ENCODE measurements at places on chromosomes 2 and 18.

DNA sequence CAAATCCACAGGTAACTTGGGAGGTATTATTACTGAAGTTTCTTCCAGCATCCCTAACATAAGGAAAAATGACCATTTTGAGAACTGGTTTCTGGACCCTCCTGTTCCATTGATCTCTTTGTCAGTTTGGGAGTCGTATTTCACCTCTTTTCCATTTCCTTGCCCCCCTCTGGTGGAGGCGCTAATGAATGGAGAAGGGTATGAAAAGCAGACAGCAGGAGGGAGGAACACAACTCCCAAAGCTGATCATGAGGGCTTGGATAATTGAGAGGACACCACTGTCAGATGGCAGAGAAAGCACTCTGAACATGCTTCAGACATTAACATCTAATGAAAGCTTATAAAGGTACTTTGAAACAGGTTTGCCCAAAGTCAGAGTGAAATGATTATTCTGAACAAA lies 56.6 kb upstream of the TLK1 start:
- no peak for DNase-seq

- no peak for DNase-seq
These were observed 34.9 kb downstream of the ATP9B start for GRCh38 chr18:79104137-79104536.

- no peak for DNase-seq
These were observed 106.8 kb downstream of the LPIN1 start for GRCh38 chr2:11853197-11853588.

- no peak for DNase-seq
These were observed 218.3 kb downstream of the AGAP1 start for GRCh38 chr2:235712176-235712575.

DNA sequence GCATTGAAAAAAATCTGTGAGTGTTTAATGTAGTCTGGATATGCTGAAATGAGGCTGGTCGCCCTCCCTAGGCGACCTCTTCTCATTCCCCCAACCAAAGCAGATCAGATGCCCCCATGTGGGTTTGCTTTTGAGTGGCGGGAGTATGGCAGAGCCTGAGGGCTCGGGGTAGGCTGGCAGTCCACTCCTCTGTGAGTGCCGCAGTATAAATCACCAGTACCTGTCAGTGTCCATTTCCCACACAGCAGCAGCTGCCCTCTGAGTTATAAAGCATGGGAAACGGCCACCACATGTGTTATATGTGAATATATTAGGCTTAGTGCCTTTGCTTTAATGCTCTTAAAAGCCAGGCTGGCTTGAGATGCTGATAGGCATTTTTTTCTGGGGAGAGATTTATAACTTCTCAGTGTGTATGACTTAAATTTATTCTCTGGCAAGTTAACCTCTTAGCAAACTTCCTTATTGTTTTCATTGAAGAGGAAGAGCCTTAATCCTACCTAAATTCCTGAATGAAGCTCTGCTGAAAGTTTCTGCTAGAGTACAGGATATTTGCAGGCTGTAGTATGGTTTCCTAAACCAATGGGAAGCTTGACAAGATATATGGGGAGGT lies 3.8 kb downstream of the DCC start:
- no peak for DNase-seq

- DNase-seq = no peak
These were observed 396.5 kb downstream of the CCDC85A start for GRCh38 chr2:56580242-56580641.

DNA sequence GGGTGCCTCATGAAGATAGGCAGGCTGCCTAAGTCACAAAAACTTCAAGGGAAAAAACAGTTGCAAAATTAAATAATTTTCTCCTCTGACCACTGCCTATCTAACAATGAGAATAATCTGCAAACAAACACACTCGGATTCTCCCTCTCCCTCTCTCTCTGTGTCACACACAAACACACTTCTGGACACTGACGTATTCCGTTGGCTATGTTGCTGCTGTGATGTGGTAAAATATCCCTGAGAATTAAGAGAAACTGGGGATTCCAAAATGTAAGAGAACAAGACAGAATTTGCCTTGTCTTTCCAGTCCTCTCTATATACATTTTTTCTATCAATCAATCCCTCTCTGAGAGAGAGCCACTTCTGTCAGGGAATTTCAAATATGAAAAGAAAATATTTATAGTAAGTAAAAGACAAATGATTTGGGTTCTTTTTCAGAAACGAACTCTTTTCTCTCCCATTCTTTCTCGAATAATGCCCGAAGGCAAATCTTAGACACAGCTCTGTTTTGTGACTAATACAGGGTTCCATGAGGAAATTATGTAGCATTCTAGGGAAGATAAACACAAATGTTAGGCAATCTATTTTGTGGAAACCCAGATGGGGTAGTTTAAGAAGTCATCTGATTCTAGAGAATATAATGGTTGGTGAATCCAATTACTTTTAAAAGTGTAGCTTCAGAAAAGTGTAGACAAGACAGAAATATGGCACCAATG lies 310.3 kb upstream of the CYP26B1 start:
- no peak for DNase-seq

DNA sequence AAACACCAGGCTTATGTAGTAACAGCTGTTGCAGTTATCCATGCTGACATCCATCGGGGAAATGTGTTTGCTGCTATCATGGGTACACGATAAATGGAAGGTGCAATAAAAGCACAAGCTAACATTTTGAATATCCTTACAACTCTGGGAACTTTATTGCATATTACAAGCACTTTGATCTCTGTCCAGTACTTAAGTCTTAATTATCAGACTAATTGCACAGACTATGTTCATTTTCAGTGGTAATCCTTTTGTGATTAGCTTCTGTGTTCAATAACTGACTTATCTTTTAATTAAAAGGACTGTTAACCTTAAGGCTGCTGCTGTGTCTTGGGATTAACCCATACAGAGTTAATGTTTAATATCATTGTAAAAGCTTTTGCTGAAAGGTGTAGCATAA lies 101.4 kb upstream of the ATP5MC3 start:
- DNase-seq = no peak

GRCh38 chr18:70373042-70373519 lies 84.2 kb downstream of the SOCS6 start:
- DNase-seq = no peak

- no peak for DNase-seq
These were observed 289.2 kb downstream of the ZNF521 start for GRCh38 chr18:25062720-25063119.

GRCh38 chr2:230824406-230824978 lies 40.2 kb upstream of the ITM2C start:
- DNase-seq = no peak

GRCh38 chr2:157421331-157421944 lies 22.5 kb downstream of the CYTIP start:
- no peak for DNase-seq

DNA sequence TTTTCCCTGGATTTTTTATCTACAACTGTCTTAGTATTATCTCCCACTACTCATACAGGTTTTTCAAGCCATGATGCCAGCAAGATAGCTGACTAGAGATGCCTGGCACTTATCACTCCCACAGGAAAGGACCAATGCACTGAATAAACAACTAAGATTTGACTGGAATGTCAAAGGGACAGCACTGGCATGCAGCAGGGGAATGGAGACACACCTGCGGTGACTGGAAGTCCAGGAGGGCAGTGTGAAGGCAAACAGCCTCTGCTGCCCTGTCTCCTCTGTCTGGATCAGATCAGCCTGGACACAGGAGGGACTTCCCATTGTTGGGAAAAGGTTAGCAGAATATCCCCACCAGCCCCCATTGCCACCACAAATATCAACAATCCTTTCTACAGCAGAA lies 85.1 kb downstream of the TMEM237 start:
- no peak for DNase-seq

DNA sequence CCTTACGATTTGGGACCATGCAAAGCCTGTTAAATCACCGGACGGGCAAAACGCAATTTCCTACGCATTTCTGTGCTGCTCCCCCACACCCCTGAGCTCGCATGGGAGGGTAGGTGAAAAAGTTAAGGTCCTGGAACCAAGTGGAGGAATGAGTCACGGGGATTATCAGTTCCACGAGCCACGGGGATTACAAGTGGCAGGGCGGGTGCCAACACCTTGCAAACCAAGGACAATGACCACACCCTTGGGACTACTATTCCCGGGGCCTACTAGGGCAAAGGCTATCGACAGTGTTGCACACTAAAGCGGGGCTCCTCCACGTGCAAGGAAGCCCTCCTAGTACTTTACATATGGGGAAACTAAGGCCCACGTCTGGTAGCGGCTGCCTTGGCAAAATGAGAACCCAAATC lies 447 bp downstream of the RETSAT start:
- no peak for DNase-seq

DNA sequence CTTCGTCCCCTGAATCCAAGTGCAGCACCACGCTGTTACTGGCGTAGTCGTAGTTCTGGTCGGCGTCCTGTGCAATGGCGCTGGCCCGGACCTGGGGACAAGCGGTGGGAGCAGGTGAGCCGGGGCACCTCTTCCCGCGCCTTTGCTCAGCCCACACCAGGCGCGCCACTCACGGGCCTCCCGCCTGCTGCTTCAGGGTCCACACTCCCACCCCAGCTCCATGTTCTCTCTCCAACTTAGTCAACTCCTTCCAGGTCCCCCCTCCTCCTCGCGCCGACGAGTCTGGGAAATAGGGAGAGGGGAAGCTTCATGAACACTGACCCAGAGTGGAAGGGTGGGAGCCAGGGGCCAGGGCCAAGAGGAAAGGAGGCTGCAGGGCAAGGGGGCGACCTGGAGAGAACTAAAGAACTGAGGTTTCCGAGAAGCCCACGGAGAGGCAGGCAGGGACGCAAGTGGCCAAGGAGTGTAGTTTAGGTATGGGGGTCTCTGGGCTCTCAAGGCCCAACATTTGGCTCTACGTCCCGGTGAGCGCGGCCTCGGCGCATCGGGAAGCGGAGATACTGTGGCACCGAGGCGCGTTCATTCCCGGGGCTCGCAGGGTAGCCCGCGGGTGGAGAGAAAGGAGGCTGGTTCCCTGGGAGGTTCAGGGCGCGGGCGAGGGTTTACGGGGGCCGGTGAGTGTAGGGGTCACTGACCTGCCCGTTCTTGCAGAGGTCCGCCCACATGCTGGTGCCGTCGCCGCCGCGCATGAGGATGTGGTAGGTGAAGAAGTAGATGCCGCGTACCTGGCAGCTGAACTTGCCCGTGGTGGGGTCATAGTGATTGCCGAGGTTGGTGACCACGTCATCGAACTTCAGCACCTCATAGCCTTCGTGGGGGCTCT lies 1.4 kb downstream of the C1QL2 start:
- DNase-seq = no peak

DNA sequence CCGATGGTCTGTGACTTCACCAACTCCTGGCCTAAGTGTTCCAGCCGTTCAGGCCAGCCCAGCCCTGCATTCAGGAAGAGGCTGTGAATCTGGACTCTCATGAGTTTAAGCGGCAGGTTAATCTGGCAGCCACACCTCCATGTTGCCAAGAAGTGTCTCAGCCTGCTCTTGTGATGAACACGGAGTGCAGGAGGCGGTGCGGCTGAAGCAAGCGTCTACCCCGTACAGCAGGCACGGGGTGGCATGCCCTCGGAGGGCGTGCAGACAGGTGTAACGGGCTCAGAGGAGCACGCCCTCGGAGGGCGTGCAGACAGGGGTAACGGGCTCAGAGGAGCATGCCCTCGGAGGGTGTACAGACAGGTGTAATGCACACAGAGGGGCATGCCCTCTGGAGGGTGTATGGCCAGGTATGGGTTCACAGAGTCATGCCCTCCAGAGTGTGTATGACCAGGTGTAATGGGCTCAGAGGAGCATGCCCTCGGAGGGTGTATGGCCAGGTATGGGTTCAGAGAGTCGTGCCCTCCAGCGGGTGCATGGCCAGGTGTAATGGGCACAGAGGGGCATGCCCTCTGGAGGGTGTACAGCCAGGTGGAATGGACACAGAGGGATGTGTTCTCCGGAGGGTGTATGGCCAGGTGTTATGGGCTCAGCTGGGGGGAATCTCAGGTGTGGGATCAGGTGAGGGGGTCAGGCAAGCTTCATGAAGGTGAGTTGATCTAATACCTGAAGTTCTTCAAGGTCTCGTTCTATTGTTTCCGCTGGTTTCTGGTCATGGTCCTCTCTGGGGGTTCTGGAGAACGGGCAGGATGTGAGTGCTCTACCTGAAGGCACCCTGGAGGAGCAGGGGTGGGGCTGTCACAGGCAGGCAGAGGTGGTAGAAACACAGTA lies 22.6 kb downstream of the CROCC2 start:
- DNase-seq = no peak

- no peak for DNase-seq
These were observed 3.4 kb upstream of the SPATS2L start for GRCh38 chr2:200302940-200303727.

- no peak for DNase-seq
These were observed 27.0 kb downstream of the IRS1 start for GRCh38 chr2:226772389-226773179.

DNA sequence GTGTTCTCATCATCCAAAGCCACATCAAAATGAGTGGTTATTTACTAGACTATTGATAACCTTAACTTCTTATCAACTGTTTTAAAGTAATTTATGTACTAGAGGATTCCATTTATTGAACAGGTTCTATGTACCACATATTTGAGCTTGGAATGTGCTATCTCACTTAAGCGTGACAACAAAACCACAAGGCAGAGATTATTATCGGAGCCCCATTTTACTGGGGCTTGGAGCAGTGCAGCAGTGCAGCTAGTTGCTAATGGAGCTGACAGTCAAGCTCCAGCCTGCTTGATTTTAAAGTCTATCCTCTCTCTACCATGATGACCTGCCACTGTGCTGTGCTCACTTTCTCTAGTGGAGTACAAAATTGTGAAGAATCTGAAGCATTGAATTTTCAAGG lies 24.6 kb downstream of the GCG start:
- no peak for DNase-seq

- DNase-seq = no peak
These were observed 946.9 kb downstream of the CBLN2 start for GRCh38 chr18:71597219-71597618.

- no peak for DNase-seq
These were observed 264.7 kb downstream of the RNF152 start for GRCh38 chr18:61628085-61628484.

DNA sequence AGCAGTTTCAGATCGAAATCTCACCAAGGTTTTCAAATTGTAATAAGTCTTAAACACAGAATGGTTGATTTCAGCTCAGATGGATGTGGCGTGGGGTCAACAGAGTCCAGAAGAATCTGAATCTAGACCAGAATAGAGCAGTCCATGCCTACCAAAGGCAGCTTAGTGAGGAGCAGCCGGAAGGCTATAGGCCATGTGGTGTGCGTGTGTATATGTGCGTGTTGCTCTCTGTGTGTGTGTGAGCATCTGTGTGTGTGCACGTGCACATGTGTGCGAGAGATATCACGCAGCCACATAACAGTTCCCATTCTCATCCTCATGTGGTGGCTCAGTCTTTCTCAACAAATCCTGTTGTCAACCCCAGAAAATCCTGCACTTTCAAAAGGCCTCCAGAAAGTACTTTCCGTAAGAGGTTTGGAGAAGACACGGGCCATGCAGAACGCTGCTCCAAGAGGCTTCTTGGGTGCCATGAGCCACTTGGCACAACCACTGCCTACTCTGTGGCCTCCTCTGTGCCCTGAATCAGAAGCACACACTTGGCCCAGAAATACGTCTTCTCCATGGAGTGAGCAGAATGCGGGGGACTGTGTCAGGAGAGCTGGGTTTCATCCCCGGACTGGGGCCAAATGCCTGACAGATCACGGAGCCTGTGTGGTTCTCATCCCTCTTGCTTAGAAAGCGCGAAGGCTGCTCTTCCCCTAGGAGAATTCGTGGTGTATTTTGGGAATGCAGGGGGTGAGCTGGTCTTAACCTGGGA lies 67.3 kb downstream of the ACKR3 start:
- DNase-seq = no peak

Measured in thoracic aorta (tissue), 2 donors.